Heart left ventricle (tissue), 16 donors: ENCODE measurements at places on chromosomes 2 and 18. TPM values are rescaled to one million over a fixed set of nuclear protein-coding genes. Genes with fewer than 3 reads are reported as not detected.

The GFPT1 gene
- total RNA-seq: 27.4 TPM

The FLACC1 gene
- total RNA-seq: 3.9 TPM

The TIGD1 gene
- total RNA-seq: 1.5 TPM

The EIF2AK2 gene
- total RNA-seq: 18.3 TPM

The ORC2 gene
- 25.7 TPM for total RNA-seq

The COLEC12 gene
- total RNA-seq: 7.9 TPM

The HSPE1 gene
- 102 TPM for total RNA-seq

The SERPINB7 gene
- total RNA-seq: not detected

The INHA gene
- total RNA-seq: 1.4 TPM

The HOXD1 gene
- not detected for total RNA-seq

The RGPD3 gene
- not detected for total RNA-seq

The MBD2 gene
- total RNA-seq: 25.1 TPM

The PCARE gene
- 0.72 TPM for total RNA-seq

The SLC16A14 gene
- total RNA-seq: 3.1 TPM

The HOXD13 gene
- not detected for total RNA-seq

The DQX1 gene
- total RNA-seq: not detected

The HOXD8 gene
- total RNA-seq: 0.50 TPM

The SMYD1 gene
- total RNA-seq: 483 TPM

The ARHGAP25 gene
- 6.2 TPM for total RNA-seq

The ADGRF3 gene
- 0.69 TPM for total RNA-seq

The HOXD10 gene
- total RNA-seq: not detected

The PSMA8 gene
- total RNA-seq: not detected

The TRABD2A gene
- total RNA-seq: 3.9 TPM

The HMSD gene
- total RNA-seq: 0.43 TPM

The NRP2 gene
- total RNA-seq: 4.3 TPM

The RAD51AP2 gene
- total RNA-seq: 0.18 TPM

The LGALSL gene
- total RNA-seq: 19.5 TPM

The RTP5 gene
- total RNA-seq: not detected

The FAM110C gene
- 6.1 TPM for total RNA-seq

The TGFA gene
- total RNA-seq: 1.0 TPM
